Activated CD4-positive, alpha-beta T cell treated with anti-CD3 and anti-CD28 coated beads, Interleukin-2, amount 10 ng/mL, durations not matched to agents 24 days and 14 days (primary cell): ENCODE measurements at places on chromosomes 5 and 9. TPM values are rescaled to one million over a fixed set of nuclear protein-coding genes. Genes with fewer than 3 reads are reported as not detected.

FBN2 gene
- not detected in 2 replicates for total RNA-seq

MAST4 gene
- 16.1 and 18.3 TPM in 2 replicates for total RNA-seq

SNX2 gene
- 33.8 and 36.5 TPM in 2 replicates for total RNA-seq

IFNA21 gene
- not detected in 2 replicates for total RNA-seq

DCANP1 gene
- total RNA-seq, result not detected in 2 replicates

SPINK13 gene
- total RNA-seq, result not detected in 2 replicates

SLC1A1 gene
- total RNA-seq, result 0.17 TPM in 1 of 2 replicates, not detected in the other

PCDHB13 gene
- total RNA-seq, result 0.05 TPM in 1 of 2 replicates, not detected in the other

TUSC1 gene
- 0.42 and 0.50 TPM in 2 replicates for total RNA-seq

MYOT gene
- not detected in 2 replicates for total RNA-seq

IFNA4 gene
- not detected in 2 replicates for total RNA-seq

BNIP1 gene
- total RNA-seq, result 20.9 and 26.5 TPM in 2 replicates

PLK2 gene
- total RNA-seq, result 25.6 and 30.1 TPM in 2 replicates

RBM18 gene
- 24.9 and 25.7 TPM in 2 replicates for total RNA-seq

C5orf58 gene
- not detected in 2 replicates for total RNA-seq

PRR16 gene
- total RNA-seq, result not detected in 2 replicates

IL3 gene
- total RNA-seq, result 67.7 and 71.3 TPM in 2 replicates

OGN gene
- not detected in 2 replicates for total RNA-seq

OR13C4 gene
- total RNA-seq, result not detected in 2 replicates

OTP gene
- total RNA-seq, result not detected in 2 replicates

FST gene
- 0.33 and 0.75 TPM in 2 replicates for total RNA-seq

IGFBPL1 gene
- not detected in 2 replicates for total RNA-seq

TLN1 gene
- 220 and 243 TPM in 2 replicates for total RNA-seq

TCF7 gene
- 112 and 113 TPM in 2 replicates for total RNA-seq

TTC16 gene
- total RNA-seq, result not detected in 2 replicates

FAM221B gene
- not detected in 2 replicates for total RNA-seq

TIGD6 gene
- total RNA-seq, result 2.5 TPM in 2 replicates

HMGXB3 gene
- 43.1 and 47.8 TPM in 2 replicates for total RNA-seq

FGF10 gene
- not detected in 2 replicates for total RNA-seq

GRM6 gene
- total RNA-seq, result not detected in 2 replicates

ANKRD31 gene
- total RNA-seq, result 0.33 and 0.47 TPM in 2 replicates

CD14 gene
- total RNA-seq, result 0.31 and 0.35 TPM in 2 replicates

ANKRD34B gene
- not detected in 2 replicates for total RNA-seq

SLC24A2 gene
- total RNA-seq, result not detected in 2 replicates

RORB gene
- total RNA-seq, result 0.02 and 0.05 TPM in 2 replicates

LVRN gene
- total RNA-seq, result not detected in 2 replicates

PIP5KL1 gene
- total RNA-seq, result 0.89 and 0.90 TPM in 2 replicates

NPM1 gene
- 3,066 and 3,162 TPM in 2 replicates for total RNA-seq

NXNL2 gene
- total RNA-seq, result not detected in 2 replicates

OBP2B gene
- total RNA-seq, result not detected in 2 replicates

NIPSNAP3A gene
- total RNA-seq, result 9.4 and 10.8 TPM in 2 replicates

DAPK1 gene
- total RNA-seq, result 2.2 and 3.6 TPM in 2 replicates

ATOX1 gene
- 75.6 and 78.4 TPM in 2 replicates for total RNA-seq

SPEF2 gene
- 5.5 and 5.8 TPM in 2 replicates for total RNA-seq

ANKRD18B gene
- total RNA-seq, result 0.65 and 1.1 TPM in 2 replicates

PCDHB14 gene
- not detected in 2 replicates for total RNA-seq

CCDC187 gene
- total RNA-seq, result not detected in 2 replicates

PLCXD3 gene
- total RNA-seq, result not detected in 2 replicates

GMCL2 gene
- total RNA-seq, result 0.07 TPM in 1 of 2 replicates, not detected in the other

DOCK8 gene
- total RNA-seq, result 121 TPM in 2 replicates

CDC25C gene
- 6.7 and 7.9 TPM in 2 replicates for total RNA-seq

RIC1 gene
- total RNA-seq, result 20.2 and 20.4 TPM in 2 replicates

C1QTNF3 gene
- total RNA-seq, result 2.0 and 2.1 TPM in 2 replicates

ANKRD20A1 gene
- 1.1 and 1.2 TPM in 2 replicates for total RNA-seq

PCDHB11 gene
- not detected in 2 replicates for total RNA-seq

C5orf47 gene
- not detected in 2 replicates for total RNA-seq
